NCI-H446 treated with DMSO at 0.1 percent for 48 hours (cell line): ENCODE measurements at places on chromosomes 12 and 14.

- DNase-seq: no peak
These were observed 388.1 kb downstream of the ZFP36L1 start for GRCh38 chr14:68404652-68405183.

GRCh38 chr14:32205984-32206383 is 2.9 kb upstream of the RNU6-8 start:
- DNase-seq: no peak

DNA sequence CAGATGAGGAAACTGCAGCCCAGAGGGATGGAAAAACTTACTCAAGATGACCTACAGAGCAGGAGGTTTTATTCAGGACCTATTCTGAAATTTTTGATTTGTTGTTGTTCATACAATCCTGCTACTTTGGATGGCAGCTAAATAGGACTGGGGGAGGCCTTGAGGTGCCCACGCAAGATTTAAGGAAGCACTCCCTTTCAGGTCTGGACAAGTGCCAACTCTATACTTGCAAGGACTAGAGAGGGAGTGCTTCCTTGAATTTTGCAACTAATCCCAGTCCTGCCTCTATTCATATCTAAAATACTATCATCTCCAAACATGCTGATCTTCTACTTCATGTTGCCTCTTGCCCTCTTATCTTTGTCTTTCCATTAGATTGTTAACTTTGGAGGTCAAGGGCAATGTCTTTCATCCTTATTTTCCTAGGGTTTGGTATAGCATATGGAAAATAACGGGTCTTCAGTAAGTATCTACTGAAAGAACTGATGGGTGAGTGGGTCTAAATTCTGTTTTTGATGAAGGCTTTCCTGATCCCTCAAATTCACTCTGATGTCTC is 28.6 kb upstream of the PPM1H start:
- DNase-seq: no peak

GRCh38 chr12:72288911-72289310 is 16.7 kb downstream of the TRHDE start:
- no peak for DNase-seq

GRCh38 chr12:63804746-63805145 is 25.0 kb downstream of the RXYLT1 start:
- DNase-seq: no peak

DNA sequence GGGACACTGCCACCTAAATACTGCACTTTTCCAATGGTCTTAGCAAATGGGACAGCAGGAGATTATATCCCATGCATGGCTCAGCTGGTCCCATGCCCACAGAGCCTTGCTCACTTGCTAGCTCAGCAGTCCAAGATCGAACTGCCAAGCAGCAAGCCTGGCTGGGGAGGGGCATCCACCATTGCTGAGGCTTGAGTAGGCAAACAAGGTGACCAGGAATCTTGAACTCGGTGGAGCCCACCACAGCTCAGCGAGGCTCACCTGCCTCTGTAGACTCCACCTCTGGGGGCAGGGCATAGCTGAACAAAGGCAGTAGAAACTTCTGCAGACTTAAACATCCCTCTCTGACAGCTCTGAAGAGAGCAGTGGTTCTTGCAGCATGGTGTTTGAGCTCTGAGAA is 370.8 kb upstream of the MGAT4C start:
- DNase-seq: no peak
